ENCODE measurements at places on chromosomes 12 and 14.

- no peak for DNase-seq
Observed at GRCh38 chr14:21521501-21521900, 4.6 kb downstream of the SALL2 start.

GRCh38 chr12:57203201-57203600, 13.4 kb upstream of the NXPH4 start:
- no peak for DNase-seq

DNA sequence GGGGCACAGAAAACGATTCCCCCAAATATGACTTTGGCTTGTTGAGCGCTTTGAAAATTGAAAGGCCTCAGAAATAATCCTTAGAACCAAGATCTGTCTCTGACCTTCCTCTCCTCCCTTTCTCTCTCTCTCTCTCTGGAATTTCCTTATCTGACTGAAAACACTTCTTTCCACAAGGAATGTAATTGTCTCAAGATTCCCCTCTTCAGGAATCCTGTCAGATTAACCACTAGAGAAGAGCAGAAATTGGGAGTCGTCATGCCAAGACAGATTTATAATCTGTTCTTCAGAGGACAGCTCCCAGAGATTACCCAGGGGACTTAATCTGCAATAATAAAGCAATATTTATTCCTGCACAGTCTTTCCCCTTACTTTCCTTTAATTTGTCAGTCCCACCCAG, 317.6 kb downstream of the ACSS3 start:
- no peak for DNase-seq

- DNase-seq, result no peak
Observed at GRCh38 chr14:58541633-58542022, 96.1 kb upstream of the DACT1 start.

GRCh38 chr14:58307597-58308316, 9.4 kb downstream of the ARID4A start:
- DNase-seq, result no peak

GRCh38 chr14:92531106-92531873, 17.7 kb downstream of the RIN3 start:
- peak; percentile 70 for DNase-seq

GRCh38 chr14:91996948-91997371, 42.9 kb downstream of the TRIP11 start:
- no peak for DNase-seq

- peak; percentile 15 for DNase-seq
Observed at GRCh38 chr14:88168498-88169165, 154.4 kb downstream of the KCNK10 start.

DNA sequence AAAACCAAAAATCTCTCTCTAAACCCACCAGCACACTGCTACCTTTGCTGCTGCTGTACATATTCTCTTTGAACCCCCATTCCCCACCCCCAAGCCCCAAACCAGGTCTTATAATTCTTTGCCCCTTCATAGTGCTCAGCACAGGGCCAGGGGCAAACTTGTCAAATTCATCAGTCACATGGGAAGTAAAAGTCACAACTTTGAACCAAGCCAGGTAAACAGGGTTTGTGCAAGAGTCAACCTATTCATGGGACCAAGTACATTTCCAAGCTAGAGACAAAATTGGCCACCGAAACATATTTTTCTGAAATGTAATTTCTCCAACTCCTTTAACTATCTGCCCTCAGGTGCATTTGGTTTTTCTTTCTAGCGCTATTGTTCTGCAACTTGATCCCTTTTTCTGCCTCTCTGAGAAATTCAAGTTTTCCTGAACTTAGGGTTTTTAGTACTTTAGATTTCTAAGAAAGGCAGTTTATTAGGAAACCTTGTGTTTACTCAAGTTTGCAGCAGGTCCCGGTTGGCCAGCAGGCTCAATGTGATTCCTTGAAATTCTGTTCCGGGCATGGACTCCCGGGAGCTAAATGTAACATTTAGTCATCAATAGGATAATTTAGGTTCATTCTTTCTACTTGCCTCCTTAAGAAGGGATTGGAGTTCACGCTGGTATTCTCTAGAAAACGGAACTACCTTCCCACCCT, 230.5 kb downstream of the EFCAB11 start:
- DNase-seq, result no peak

DNA sequence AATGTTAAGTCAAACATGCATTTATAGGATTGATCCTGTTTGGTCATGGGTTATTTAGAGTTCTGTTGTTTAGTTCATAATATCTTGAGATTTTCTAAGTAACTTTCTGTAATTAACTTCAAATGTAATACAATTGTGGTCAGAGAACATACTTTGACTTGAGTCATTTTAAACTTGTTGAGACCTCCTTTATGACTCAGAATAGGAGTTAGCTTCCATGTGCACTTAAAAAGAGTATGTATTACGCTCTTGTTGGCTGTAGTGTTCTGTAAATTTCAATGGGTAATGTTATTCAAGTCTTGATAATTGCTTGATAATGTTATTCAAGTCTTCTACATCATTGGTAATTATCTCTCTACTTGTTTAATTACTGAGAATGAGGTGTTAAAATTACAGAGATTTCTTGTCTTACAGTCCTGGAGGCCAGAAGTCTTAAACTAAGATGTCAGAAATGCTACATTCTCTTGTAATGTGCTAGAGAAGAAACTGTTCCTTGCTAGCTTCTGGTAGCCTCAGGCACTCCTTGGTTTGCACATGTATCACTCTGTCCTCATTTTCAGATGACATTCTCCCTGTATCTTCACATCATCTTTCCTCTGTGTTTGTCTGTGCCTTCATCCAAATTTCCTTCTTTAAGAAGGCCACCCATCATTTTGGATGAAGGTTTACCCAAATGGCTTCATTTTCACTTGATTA, 197.3 kb downstream of the TMTC3 start:
- DNase-seq, result no peak

DNA sequence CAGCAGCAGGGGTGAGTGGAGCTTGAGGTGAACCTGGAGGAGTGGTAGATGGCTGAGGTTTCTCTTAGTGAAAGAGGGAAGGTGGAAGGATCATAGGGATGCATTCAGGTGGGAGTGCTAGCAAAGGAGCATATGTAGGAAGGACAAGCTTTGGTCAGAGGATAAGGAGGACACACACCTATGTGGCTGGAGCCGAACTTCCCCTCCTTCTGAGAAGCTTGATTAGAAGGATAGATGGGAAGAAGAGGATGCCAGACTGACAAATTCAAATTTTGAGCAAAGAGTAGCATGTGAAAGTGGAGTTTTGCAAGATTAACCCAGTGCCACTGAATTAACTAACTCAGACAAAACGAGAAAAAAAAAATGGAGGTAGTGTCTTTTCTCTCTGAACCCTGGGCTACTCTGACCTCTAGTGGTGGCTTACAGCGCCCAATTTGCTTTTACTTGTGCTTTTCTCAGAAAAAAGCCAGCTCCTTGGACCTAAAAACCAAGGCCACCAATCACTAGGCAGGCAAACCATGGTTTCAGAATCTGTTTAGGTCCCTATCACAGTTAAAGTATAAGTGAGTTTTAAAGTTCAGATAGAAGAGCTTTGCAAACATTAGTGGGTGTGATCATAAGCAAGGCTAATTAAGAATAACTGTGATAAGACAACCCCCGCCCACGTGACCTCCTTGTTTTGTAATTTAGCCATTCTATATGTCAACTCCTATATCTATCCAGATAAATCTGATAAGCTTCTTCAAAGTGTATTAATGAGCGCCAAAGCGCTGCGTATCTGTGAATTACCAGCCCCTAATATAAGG, 15.5 kb downstream of the EMP1 start:
- peak; percentile 37 for DNase-seq

GRCh38 chr12:115227137-115227615, 543.2 kb upstream of the TBX3 start:
- DNase-seq, result no peak

GRCh38 chr12:7130701-7131501, 730 bp downstream of the CLSTN3 start:
- DNase-seq, result no peak

DNA sequence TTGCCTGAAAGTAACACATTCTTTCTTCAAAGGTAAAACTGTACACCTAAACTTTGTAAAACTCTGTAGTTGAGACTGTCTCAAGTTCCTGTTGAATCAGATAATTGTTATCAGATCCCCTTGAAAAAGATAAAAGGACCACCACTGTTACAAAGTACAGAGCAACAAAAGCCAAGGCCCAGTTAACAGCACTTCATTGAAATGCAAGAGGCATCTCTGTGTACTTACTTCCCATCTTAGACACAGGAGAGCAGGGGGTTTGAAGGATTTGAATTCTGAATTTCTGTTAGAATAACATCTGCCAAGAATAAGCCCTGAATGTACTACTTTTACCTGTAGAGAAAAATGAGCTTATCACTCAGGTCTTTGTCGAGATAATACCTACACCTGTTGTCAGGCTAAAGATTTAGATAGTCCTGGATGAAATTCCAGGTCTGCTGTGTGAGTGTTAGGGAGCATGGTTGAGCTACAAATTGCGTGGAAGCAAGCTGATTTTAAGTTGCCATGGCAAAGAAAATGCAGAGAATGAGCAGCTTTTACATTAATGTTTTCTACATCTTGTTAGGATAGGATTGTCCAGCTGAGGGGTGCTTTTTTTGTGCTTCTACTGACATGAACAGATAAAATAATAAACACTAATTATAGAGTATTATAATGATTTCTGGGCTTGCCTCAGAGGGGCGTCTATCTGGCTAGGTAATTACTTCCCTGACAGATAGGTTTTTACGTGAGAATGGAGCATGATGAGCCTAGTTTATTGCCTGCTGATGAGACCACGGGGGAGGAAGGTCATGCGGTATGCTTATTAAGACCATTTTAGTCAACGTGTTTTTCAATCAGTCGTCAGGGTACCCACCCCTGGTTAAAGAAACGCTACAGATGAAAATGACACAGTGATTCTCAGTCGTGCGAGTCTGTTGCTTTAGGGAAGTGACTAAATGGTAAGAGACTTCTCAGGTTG, 309.2 kb downstream of the PAWR start:
- DNase-seq, result no peak

DNA sequence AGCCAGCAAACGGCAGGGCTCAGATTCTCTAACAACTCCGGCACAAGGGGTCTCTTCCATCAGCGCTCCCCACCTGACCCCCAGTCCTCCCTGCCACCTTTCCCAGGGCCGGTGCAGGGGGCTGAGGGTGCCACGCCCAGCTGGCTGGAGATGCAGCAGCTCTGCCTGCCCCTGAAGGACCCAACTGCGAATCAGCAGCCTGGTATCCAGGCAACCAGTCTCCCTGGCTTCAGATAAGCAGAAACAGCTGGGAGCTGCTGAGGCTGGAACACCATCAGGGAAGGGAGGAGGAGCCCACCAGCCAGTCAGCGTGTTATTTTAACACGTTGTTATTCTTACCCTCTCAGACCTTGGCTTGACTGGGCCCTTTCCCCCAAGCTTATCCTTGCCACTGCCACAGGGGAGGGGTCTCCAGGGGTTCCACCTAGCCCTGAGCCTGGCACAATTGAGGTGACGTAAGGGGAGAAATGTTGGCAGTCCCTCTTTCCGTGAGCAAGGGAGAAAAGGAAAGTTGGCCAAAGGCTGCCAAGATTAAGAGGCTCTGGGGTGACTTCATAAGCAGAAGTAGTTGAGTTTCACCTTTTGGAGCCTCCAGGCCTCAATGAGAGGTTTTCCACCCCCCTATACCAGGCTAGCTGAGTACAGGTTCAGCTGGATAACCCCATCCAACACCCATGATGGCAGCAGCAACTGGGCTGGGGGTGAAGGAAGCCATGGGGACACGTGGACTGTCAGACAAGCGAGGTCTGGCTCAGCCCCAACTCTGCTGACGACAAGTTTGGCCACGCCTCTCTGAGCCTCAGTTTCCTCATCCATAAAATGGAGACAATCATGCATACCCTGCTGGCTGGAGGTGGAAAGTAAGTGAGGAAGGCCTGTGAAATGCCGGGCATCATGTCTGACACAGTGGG, 91.1 kb downstream of the IRF2BPL start:
- no peak for DNase-seq

- no peak for DNase-seq
Observed at GRCh38 chr14:77786148-77786547, 13.8 kb upstream of the ADCK1 start.

DNA sequence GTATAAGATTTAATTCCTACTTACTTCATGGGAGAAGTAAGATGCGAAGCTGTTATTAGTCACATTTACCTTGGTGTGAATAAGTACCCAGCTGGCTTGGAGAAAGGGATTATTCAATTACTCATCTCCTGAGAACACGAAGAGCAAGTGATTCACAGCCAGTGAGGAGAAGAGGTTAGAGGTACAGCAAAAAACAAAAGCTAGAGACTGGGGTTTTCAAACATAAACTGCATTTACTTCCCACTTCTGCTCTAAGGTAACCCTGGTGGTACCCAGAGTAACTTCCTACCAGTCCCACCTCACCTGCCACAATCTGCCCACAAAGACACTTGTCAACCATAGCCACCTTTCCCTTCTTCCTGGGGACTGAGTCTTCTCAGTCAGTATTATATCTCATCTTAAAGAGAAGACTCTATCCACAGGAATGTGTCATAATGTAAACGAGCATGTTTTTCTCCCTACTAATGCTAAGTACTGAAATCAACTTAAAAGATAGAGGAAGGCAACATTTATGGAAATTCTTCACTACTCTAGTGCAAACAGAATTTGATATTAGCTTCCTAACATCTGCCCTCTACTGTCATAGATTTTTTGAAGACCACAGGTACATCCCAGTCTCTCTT, 6.0 kb upstream of the IL22 start:
- no peak for DNase-seq

DNA sequence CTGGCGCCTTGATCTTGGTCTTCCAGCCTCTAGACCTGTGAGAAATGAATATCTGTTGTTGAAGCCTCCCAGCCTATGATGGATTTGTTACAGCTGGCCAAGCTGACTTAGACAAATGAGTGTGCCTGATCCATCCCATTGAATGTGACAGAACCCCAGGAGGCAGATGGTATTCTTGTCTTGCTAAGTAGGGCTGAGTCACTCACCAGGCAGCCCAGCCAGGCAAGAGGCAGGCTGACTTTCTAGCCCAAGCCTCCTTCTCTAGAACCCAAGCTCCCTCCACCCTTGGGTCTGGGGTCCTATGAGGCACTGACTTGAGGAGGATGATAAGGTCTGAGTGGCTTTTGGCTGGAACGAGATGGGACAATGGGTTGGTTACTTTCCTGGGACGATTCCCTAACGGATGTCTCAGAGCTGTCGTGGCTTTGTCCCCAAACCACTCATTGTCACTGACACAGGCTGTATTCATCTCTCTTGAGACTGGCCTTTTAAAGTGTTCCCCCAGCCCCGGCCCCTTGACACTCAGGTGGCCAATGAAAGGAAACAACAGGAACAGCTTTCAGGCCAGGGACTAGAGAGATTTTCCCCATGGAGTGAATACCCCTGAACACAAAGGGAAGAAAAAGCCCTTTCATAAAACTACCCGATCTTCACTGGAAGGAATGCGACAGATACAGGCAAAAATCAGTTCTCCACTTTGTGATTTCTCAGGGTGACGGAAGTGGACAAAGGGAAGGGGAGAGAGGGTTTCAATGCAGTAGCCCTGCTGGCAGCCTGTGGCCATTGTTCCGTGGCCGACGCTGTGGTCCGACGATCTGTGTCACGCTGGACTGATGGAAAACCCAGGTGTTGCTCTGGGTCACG, 264.2 kb downstream of the AACS start:
- DNase-seq, result no peak

DNA sequence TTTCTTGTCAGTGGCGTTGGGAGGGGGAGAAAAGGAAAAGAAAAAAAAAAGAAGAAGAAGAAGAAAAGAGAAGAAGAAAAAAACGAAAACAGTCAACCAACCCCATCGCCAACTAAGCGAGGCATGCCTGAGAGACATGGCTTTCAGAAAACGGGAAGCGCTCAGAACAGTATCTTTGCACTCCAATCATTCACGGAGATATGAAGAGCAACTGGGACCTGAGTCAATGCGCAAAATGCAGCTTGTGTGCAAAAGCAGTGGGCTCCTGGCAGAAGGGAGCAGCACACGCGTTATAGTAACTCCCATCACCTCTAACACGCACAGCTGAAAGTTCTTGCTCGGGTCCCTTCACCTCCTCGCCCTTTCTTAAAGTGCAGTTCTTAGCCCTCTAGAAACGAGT, 1.9 kb downstream of the ASCL1 start:
- DNase-seq, result no peak
